ENCODE measurements at places on chromosomes 12 and 14.

DNA sequence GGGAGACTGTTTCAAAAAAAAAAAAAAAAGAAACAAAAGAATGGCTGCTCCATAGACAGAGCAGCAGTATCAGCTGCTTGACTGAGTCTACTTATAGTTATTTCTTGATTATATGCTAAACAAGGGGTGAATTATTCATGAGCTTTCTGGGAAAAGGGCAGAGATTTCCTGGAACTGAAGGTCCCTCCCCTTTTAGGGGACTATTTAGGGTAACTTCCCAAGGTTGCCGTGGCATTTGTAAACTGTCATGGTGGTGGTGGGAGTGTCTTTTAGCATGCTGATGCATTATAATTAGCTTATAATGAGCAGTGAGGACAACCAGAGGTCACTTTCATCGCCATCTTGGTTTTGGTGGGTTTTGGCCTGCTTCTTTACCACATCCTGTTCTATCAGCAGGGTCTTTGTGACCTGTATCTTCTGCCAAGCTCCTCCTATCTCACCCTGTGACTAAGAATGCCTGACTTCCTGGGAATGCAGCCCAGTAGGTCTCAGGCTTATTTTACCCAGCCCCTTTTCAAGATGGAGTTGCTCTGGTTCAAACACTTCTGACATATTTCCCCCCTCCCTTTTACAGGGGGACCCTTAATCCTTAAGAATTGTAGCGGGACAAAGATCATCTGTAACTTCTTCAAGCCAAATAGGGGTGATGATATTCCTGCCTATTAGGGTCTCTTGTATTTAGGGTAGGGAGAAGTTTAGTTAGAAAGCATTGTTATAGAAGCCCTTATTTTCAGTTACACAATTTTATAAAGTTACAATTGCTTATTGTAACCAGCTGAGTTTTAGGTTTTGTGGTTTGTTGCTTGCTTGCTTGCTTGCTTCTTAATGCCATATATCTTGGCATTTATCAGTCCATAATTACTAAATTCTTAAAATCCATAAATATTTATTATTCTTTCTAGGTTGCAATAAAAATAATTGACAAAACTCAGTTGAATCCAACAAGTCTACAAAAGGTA lies 42.5 kb downstream of the MARK3 start:
- DNase-seq, result peak; percentile 94

- DNase-seq, result no peak
These were observed 63.8 kb downstream of the PRKCH start for GRCh38 chr14:61385002-61385685.

DNA sequence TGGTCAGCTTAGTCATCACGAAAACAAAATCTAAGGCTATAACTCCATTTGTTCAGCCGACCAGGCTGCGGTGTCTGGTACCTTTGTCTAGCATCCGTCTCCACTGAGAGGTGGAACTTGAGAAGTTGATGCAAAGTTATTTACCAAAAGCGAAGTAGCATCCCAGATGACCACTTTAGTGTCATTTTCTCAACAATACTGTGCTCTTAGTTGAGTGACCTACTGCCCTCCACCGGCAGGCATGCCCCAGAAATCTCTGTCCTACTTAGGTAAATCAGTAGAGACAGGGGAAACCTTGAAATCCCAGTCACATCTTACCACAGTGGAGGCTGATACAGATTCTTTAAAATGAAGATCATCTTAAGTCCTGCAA lies 1.3 kb upstream of the ST8SIA1 start:
- no peak for DNase-seq

DNA sequence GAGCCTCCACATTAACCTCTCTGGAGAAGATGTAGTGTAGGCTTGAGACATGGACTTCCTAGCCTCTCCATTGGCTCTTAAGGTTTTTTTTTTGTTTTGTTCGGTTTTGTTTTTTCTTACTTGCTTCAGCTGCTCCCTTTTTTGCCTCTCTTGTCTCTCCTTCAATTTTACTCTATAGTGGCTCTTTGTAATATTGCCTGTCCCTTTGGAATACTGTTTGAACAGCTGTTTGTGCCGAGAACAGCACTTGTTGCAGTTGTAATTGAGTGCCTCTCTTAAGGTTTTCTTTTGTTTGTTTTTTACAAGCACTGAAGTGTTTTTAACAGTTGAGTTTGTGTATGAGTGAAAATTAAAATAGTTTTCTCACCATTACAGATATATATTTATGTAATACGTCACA lies 567.7 kb downstream of the LRFN5 start:
- no peak for DNase-seq

DNA sequence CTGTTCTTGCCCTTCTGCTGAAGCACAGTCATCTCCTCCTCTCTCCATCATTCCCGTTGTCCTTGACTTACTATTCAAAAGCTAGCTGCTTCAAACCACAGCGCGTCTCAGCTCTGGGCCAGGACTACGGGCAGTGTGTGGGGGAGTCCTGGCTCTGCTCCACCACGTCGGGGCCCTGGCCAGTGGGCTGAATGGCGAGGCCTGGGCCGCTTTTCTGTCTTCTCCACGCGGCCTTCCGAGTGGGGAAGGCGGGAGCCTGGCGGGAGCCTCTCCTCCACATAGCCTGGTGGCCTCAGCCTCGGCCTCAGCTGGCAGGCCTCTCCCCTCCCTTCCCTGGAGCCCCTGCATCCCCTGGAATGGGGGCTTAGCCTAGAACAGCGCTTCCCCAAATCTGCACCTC lies 16.5 kb downstream of the ANKRD9 start:
- DNase-seq, result no peak
